ENCODE measurements at places on chromosomes 5 and 9.

DNA sequence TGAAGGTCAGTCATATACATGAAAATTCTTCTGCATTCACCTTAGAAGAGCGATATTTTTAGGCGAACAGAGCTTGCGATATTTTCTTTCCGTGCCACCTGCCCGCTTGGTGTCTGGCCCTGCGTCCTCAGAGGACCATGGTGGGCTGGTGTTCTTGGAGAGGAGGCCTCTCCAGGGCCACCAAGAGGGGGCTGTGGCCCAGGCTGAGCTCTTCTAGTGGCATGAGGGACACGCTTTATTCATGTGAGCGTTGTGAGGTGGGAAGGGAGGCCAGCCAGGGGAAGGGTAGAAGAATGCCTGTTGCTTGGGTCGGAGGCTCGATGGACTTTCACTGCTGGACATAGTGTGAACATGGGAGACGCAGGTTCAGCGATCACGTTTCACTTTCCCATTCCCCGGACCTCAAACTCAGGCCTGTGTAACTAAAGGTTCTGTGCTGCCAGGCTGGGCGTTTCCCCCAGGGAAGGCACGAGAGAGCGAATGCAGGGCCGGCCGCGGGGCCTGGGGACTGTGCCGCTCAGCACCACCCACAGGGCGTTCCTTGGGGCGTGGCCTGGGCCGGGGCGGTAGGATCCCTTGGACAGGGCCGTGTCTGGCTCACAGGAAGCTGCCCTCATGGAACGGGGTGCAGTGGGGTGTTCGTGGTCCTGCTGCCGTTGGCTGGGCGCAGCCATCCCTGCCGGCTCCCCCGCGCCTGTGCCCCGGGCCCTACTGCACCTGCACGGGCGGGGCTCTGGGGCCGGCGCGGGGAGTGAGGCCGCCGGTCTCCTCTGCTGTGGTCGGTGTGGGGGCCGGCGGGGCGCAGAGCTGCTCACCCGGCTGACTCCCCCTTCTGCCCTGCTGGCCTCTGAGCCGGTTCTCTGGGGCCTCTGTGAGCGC lies 40.7 kb upstream of the CLPTM1L start:
- DNase-seq = peak; percentile 78

- no peak for DNase-seq
These were observed 94.3 kb upstream of the CPEB4 start for GRCh38 chr5:173793648-173794548.

GRCh38 chr9:132769906-132770769 lies 99.9 kb downstream of the GTF3C4 start:
- DNase-seq = peak; percentile 58

DNA sequence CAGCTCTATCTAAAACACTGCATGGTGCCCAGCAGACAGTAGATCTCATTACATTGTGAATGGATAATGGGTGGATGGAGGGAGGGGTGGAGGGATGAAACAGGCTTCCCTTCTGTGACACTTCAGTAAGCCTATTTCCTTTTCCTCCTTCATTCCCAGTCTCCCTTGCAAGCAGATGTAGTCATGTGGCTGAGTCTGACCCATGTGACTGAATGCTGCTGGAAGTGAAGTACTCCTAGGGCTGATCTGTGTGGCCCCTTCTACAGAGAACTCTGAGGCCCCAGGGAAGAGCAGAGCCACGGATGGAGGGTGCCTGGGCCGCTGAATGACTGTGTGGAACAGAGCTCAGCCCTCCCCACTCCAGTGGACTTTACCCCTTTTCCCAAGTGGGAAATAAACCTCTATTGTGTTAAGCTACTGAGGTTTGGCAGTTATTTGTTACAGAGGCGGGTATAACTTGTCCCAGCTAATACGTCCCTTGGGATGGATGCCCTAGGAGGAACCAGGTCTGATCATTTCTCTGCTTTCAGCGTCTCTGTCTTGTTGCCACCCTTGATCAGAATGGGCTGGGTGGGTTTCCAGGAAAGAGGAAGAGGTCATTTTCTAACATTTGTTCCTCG lies 176.1 kb upstream of the MVB12B start:
- DNase-seq = no peak

- no peak for DNase-seq
These were observed 39.4 kb downstream of the LYRM7 start for GRCh38 chr5:131210151-131210510.

DNA sequence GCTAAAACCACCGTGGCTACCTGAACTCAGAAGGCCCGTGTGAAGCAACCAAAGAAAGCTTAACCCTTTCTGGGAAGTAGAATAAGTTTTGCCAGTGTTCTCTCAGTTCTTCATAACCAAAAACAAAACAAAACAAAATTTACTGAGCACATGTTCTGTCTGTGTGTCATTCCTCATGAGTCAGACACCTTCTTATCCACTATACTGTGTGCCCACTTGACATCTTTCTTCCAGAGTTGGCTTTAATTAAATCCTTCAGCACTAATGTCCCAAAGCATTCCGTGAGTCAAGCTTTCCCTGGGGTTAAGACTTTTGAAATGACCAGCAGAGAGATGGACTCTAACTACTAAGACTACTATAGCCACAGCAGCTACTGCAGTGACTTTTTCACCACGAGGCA lies 61.3 kb downstream of the GLIS3 start:
- no peak for DNase-seq

GRCh38 chr9:125304273-125304672 lies 42.6 kb downstream of the GAPVD1 start:
- DNase-seq = no peak

- no peak for DNase-seq
These were observed 14.3 kb downstream of the ATPSCKMT start for GRCh38 chr5:10235350-10235749.

DNA sequence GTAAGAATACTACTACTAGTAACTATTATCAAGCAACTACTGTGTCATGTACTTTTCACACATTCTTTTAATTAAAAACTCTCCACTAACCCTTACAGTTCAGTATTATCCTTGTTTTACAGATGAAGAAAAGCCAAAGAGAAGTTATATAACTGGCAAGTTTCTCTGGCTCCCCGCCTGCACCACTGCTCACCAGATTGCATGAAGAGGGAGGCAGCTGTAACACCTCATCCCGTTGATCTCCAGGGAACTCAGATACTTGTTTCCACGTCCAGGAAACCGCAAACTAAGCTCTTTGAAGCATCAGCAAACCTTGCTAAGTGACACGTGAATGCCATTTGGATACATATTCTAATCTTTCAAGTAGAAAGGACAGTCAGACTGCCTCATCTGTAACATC lies 70.3 kb downstream of the RIGI start:
- no peak for DNase-seq

- DNase-seq = no peak
These were observed 123.1 kb downstream of the LIFR start for GRCh38 chr5:38433160-38433861.

GRCh38 chr9:107948086-107948485 lies 458.5 kb upstream of the KLF4 start:
- no peak for DNase-seq

GRCh38 chr9:33703430-33704102 lies 91.8 kb upstream of the PRSS3 start:
- DNase-seq = no peak

GRCh38 chr9:102273952-102274351 lies 535.5 kb upstream of the GRIN3A start:
- no peak for DNase-seq

- no peak for DNase-seq
These were observed 90.3 kb downstream of the ANKRD55 start for GRCh38 chr5:56142614-56143372.

- DNase-seq = no peak
These were observed 39.1 kb upstream of the GZMA start for GRCh38 chr5:55063220-55063863.

- no peak for DNase-seq
These were observed 77.3 kb upstream of the ATP10B start for GRCh38 chr5:160929360-160929759.

DNA sequence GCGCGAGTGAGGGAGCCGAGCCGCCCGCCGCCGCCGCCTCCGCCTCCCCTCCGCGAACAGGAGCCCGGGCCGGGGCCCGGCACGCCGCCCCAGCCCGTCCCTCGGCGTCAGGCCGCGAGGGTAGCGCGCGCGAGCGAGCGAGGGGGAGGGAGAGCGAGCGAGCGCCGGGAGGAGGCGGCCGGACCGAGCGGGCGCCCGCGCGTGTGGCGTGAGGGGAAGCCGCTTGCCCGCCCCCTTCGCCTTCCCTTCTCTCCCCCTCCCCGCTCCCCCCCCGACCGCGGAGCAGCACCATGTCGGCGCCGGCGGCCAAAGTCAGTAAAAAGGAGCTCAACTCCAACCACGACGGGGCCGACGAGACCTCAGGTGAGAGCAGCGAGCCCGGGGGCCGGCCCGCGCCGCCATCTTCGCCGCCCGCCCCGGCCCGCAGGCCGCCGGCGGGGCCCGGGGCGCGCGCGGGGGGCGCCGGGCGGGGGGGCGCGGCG lies 312 bp downstream of the SET start:
- no peak for DNase-seq

- DNase-seq = no peak
These were observed 21.2 kb downstream of the GAS1 start for GRCh38 chr9:86926145-86926544.

- DNase-seq = no peak
These were observed 146.4 kb upstream of the PPP1R26 start for GRCh38 chr9:135332979-135333748.

- DNase-seq = no peak
These were observed 55.3 kb downstream of the LIX1 start for GRCh38 chr5:97087138-97087537.

GRCh38 chr5:116355819-116356601 lies 218.6 kb downstream of the SEMA6A start:
- no peak for DNase-seq

- no peak for DNase-seq
These were observed 430.8 kb downstream of the ARHGEF28 start for GRCh38 chr5:74056789-74057164.

DNA sequence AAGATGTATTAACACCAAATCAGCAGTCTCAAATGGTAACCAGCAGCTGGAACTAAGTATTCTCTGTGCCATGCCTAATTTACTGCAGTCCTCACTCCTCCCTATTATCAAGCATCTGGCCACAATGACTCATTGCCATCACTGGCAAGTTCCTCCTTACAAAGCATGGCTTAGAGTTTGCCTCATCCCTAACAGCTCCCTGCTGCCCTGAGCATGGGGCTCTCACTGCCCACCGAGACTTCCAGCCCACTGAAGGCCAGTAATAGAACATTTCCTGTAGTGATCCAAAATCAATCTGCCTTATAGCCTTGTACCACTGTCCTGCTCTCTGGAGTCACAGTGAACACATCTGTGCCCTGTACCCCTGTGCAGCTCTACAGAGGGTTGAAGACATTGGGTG lies 211.9 kb upstream of the TRIM32 start:
- DNase-seq = no peak

- DNase-seq = no peak
These were observed 8.9 kb downstream of the RABGAP1 start for GRCh38 chr9:122949696-122950095.

DNA sequence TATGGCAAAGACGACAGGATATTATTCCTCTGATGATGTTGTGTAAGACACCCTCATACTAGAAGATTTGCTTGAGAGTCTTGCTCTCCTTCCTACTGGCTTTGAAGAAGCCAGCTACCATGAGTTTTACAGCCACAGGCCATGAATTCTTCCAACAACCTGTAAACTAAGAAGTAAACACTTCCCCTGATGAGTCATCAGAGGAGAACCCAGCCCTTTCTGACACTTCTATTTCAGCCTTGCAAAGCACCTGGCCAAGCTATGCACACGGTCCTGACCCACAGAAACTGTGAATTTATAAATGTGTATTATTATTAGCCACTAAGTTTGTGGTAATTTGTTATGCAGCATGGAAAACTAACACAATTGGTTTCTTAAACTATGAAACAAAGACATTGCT lies 288.8 kb upstream of the ADAMTSL1 start:
- DNase-seq = no peak

GRCh38 chr9:2050236-2050635 lies 35.1 kb downstream of the SMARCA2 start:
- no peak for DNase-seq

- DNase-seq = no peak
These were observed 51.1 kb upstream of the ORM1 start for GRCh38 chr9:114271556-114272510.

DNA sequence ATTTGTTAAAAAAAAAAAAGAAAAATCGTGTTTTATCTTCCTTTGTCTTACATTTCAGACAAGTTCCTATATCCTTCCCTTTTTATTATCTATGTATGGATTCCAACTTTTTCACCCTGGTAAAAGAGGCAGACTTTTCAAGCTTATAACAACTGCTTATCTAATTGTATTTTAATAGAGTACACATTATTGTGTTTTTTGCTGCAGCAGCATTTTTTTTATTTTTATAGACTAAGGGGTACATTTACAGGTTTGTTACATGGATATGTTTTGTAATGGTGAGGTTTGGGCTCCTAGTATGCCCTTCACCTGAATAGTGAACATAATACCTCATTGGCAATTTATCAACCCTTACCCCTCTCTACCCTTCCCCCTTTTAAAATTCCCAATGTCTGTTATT lies 195.0 kb upstream of the RGMB start:
- DNase-seq = no peak

GRCh38 chr9:75455444-75455921 lies 367.2 kb downstream of the OSTF1 start:
- DNase-seq = no peak

DNA sequence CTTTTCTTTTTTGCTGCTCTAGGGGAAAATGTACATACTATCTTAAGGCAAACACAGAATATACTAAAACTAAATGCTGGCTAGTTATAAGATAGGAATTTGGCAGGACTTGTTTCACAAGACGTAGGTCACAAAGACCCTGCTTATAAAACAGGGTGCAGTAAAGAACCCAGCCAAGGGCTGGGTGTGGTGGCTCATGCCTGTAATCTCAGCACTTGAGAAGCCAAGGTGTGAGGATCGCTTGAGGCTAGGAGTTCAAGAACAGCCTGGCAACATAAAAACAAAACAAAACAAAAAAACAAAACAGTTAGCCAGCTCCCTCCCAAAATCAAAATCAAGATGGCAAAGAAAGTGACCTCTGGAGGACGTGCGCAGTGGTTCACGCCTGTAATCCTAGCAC lies 49.5 kb upstream of the DENND4C start:
- no peak for DNase-seq

- no peak for DNase-seq
These were observed 28.8 kb downstream of the SLC46A2 start for GRCh38 chr9:112861638-112862555.

DNA sequence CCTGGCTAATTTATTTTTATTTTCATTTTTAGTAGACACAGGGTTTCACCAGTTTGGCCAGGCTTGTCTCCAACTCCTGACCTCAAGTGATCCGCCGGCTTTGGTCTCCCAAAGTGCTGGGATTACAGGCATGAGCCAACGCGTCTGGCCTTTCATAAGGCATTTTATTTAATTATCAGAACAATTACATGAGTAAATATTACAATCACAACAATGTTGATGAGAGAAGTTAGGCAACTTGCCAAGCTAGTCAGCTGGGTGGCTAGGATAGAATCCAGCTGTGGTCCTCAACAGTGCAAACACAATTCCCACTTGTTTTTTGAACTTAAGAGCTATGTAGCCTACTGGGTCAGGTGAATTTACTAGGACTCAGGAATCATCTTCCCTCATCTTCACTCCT lies 22.0 kb downstream of the C9orf57 start:
- no peak for DNase-seq

GRCh38 chr9:137421838-137422603 lies 941 bp downstream of the EXD3 start:
- no peak for DNase-seq

All from activated T-cell treated with anti-CD3 and anti-CD28 coated beads for 48 hours (primary cell).